Spinal cord (tissue), 10 donors: ENCODE measurements at places on chromosomes 2 and 18. TPM values are rescaled to one million over a fixed set of nuclear protein-coding genes. Genes with fewer than 3 reads are reported as not detected.

ALPI gene
- polyA plus RNA-seq = not detected

CRACDL gene
- 3.9 TPM for polyA plus RNA-seq

DAW1 gene
- 8.7 TPM for polyA plus RNA-seq

SLC4A3 gene
- polyA plus RNA-seq = 61.3 TPM

- no peak for DNase-seq
These were observed 11.0 kb downstream of the MAP3K20 start for GRCh38 chr2:173086518-173087213.

GRCh38 chr18:29892960-29893558 lies 1149.5 kb downstream of the DSC3 start:
- DNase-seq = no peak

DNA sequence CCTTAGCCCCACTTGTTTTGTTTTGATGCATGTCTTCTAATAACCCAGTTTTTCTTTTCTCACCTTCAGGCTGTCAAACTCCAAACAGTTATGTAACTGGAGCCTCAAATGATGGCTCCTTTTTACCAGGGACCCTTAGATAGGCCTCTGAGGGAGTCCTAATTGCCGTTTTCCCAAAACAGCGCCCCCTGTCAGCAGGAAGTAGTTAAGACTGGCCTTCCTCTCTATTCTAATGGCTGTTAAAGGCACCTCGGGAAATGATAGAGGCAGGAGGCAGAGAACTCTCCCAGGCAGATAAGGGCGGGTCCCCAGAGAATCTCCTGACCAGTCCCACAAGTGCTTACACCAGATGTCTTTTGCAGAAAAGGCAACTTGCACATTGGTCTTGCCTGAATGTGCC lies 123.2 kb downstream of the KCNS3 start:
- DNase-seq = no peak

GRCh38 chr2:88671786-88672427 lies 19.6 kb upstream of the RPIA start:
- no peak for DNase-seq

GRCh38 chr18:76399613-76400391 lies 95.2 kb downstream of the ZNF516 start:
- no peak for DNase-seq

GRCh38 chr2:213862407-213863076 lies 548.3 kb upstream of the VWC2L start:
- peak; percentile 6 for DNase-seq
